ENCODE measurements at places on chromosomes 1 and 21.

DNA sequence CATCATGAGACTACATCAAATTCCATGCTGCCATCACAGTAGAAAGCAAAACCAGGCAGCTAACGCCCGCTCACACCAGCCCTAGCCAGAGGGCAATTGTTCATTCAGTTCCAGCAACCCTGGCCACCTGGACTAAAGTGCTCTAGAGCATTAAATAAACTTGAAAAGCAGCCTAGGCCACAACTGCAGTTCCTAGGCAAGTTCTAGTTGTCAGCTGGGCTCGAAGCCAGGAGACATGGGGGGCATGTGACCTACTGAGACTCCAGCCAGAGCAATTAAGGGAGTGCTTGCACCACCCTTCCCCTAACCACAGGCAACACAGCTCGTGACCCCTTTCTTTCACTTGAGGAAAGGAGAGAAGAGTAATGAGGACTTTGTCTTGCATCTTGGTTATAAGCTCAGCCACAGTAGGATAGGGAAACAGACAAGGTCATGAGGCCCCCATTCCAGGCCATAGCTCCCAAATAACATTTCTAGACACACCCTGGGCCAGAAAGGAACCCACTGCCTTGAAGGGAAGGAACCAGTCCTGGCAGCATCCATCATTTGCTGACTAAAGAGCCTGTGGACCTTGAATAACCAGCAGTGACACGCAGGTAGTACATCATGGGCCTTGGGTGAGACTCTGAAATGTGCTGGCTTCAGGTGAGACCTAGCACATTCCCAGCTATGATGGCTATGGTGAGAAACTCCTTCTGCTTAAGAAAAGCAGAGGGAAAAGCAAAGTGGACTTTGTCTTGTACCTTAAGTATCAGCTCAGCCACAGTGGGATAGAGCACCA, 77.0 kb downstream of the ZZZ3 start:
- DNase-seq, result no peak

DNA sequence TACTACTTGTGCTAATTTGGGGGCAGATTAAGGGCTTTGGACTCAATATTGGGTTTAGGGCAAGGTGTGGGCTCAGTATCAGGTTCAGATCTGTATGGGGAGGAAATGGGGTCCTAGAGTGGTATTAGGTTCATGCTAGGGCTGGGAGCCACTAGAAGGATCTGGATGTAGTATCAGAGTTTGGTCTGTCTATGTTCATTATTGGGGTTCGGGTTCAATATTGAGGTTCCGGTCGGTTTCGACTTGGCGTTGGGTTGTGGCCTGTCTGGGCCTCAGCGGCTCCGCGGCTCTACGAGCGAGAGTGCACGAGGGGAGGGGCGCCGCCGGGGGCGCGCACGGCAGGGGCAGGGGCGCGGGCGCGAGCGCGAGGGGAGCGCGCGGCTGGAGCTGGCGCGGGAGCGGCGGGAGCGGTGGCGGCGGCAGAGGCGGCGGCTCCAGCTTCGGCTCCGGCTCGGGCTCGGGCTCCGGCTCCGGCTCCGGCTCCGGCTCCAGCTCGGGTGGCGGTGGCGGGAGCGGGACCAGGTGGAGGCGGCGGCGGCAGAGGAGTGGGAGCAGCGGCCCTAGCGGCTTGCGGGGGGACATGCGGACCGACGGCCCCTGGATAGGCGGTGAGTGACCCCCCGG, at the start of gene PTPRF:
TSS of gene PTPRF (plus strand) at position 401 of the 624 bp plus-strand sequence. CDS start 14,193 bp downstream, outside the sequence.
- peak; percentile 20 for DNase-seq

DNA sequence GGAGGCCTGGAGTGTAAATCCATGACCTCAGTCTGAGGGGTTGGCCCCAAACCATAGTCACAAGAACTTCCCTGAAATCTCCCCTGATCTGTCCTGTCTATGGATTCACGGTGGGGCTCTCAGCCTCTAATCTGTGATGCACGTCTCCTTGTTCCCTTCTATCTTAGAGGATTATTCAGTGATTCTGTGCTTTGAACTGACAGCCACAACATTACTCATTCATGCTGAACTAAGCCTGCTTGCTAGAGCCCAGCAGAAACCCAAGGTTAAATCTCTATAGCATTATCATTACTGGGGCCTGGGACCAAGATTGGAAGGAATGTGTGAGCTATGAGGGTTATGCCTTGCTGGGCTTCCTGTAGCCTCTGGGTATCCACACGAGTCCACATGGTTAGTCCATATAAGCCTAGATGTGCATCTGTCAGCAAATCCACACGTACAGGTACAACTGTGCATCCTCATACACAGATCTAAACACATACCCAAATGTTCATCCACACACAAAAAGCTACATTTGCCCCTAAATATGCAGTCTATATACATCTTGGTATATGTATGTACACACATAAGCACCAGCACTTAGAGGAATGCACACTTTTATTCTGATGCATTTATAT, 22.4 kb upstream of the MAGOH start:
- DNase-seq, result no peak

GRCh38 chr1:110060034-110060661, 10.3 kb downstream of the ALX3 start:
- DNase-seq, result peak; percentile 70

DNA sequence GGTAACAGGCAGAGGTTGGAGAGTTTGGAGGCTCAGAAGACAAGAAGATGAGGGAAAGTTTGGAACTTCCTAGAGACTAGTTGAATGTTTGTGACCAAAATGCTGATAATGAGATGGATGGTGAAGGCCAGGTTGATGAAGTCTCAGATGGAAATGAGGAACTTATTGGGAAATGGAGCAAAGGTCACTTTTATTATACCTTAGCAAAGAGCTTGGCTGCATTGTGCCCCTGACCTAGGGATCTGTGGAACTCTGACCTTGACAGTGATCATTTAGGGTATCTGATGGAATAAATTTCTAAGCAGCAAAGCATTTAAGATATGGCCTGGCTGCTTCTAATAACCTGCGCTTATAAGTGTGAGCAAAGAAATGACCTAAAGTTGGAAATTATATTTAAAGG, 17.2 kb downstream of the FAM3B start:
- no peak for DNase-seq

GRCh38 chr1:3471356-3472087, 17.1 kb downstream of the ARHGEF16 start:
- no peak for DNase-seq

DNA sequence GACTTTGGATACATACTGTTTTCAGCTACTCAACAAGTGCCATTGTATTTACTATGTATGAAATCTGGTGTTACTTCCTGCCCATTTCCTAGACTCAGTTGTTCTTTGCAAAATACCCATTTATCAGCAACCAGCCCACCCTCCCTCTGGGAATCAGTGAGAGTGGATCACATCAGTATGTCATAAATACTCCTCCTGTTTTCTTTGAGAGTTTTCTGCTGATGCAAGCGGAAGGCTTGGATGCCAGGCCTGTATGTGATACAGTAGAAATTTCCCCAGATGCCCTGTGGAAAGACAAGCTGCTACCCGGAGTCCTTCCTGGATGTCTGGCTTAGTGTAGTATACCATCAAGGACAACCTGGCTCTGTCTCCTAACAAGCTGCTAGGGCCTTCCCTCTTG, 2.4 kb upstream of the PTPRC start:
- no peak for DNase-seq

- DNase-seq, result no peak
These were observed 44.5 kb upstream of the TRIM45 start for GRCh38 chr1:117166076-117166475.

- DNase-seq, result peak; percentile 53
These were observed 2.3 kb downstream of the LYPLA2 start for GRCh38 chr1:23793018-23793781.

GRCh38 chr1:206457408-206458120, 12.7 kb upstream of the IKBKE start:
- DNase-seq, result no peak

DNA sequence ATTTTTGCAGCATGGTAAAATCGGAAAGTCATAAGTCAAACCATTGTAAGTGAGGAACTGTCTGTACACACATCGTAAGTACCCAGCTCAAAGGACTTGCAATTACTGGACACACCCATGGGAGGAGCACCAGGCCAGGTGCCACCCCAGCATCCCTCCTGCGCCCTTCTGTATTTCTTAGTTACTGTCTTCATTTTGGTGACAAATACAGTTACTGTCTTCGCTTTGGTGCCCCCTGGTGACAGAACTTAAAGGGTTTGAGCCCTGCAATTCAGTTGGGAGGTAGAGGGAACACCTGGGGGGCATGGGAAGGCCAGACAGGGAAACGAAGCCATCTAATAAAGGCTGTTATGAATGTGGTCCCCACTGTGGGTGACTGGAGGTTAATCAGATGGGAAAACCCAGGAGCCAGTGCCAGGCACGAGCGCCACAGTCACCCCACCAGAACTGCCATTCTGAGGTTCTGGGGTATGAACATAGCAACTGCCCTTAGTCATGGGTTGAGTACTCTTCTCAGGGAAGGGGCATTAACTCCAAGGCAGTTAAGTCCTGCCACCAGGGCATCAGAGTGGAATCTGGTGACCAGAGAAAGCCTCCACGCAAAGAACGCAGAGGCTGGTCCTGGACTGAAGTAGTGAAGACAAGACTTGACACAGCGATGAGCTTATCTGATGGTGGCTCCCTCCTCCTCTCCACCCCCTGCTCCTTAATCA, 612.9 kb downstream of the PTPRU start:
- DNase-seq, result peak; percentile 37

- DNase-seq, result no peak
These were observed 49.2 kb upstream of the LMO4 start for GRCh38 chr1:87279536-87279875.

DNA sequence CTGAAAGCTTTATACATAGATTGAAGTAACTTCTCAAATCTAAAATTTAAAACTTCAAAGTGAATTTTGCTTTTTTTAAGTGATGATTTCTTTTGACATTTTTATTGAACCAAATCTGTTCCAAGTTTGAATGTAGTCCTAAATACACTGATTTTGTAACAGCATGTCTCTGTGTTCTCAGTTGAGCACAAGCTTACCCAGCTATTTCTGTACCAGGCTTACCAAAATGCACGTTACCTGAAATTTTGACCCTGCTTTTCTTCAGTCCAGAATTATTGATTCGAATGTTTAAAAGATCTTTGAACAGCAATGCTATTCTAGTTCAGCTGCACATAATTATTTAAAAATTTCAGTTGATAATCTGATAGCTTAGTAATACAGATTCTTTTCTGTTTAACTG, 25.6 kb downstream of the AGO4 start:
- DNase-seq, result no peak

DNA sequence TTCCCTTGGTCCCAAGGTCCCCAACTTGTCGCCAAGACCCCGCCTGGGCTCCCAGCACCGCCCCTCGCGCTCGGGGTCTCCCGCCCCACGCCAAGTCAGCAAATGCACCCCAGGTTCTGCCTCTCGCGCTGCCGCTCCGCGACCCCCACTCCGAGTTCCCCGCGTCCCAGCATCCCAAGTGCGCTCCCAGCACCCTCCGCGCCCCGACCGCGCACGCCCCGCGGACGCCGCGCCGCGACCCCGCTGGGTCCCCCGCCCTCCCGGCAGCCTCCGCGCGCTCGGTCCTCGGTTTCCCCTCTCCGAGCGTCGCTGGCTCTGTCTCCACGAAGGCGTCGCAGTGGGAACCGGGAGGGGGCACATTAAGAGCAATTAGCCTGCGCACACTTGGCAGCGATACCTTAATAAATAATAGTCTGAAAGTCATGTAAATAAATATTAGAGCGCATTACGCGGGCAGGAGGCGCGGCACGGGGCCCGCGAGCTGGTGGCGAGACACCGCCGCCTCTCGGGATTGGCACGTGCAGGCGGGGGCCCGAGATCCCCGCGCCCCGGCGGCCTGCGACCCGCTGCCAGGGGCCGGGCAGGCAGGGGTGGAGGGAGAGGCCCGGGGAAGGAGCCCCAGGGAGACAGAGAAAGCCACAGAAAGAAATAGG, 75.9 kb downstream of the VWA5B1 start:
- DNase-seq, result no peak

- no peak for DNase-seq
These were observed 7.7 kb upstream of the ZNF669 start for GRCh38 chr1:247111700-247112478.

GRCh38 chr1:203273869-203274602, 31.3 kb upstream of the BTG2 start:
- DNase-seq, result peak; percentile 34

- no peak for DNase-seq
These were observed 480.7 kb downstream of the MRPL39 start for GRCh38 chr21:25126564-25126963.

- DNase-seq, result peak; percentile 51
These were observed 17.0 kb downstream of the C1orf159 start for GRCh38 chr1:1098681-1099421.

DNA sequence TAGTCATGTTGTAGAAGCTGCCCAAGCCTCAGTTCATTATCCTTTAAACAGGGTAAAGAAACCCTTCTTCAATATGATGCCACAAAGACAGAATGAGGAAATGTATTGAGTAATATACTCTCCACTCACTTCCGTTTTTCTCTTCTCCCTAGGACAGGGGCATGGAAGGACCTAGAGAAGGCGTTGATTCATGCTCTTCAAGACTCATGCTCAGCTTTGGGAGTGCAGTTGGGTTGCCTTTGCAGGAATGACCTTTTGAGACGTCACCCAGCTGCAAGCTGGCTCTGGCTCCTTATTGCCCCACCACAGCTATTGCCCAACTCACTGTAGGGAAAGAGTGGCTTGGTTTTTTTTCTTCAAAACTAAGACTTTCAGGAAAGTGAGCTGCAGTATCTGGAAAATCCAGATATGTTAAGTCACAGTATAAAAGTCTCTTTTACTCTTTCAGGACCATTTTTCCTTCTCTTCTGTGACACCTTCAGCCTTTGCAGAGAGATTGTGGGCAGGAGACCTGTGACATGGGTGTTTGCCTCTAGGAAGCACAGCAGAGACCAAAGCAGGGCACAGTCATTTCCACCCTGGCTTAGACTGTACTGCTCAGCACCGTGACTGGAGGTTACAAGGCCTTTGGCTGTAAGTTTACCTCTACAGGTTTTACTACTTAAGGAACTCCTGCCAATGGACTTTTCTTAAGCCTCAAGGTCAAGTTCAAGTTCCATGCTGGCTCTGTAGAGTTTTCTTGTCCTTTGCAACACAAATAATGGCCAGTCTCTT, 39.5 kb downstream of the XCL2 start:
- no peak for DNase-seq

- no peak for DNase-seq
These were observed 4.2 kb downstream of the SPATA46 start for GRCh38 chr1:162372159-162373071.

DNA sequence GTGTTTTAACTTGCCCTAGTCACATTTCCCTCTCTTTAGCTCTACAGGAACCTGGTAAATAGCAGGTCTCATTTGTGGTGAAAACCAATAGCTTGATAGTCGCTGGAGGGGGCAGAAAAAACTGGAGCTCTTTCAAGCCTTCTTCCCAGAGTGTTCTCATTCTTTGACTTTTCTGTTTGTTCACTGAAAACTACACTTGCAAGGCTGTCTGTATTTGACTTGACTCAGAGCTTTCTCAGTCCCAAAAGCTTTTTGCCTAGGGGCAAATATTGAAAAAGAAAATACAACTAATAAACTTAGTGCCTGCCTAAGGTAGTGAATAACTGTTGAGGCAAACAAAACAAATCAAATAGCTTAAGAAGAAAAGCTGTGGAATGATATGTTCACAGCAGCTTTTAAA, 217.1 kb upstream of the CHRM3 start:
- no peak for DNase-seq

GRCh38 chr1:56139836-56140235, 439.5 kb downstream of the PLPP3 start:
- DNase-seq, result no peak

Data from CD4-positive, alpha-beta T cell treated with Interleukin-10 for 1 hour (primary cell).